ENCODE measurements at places on chromosomes 5 and 9.
A peak's percentile ranks its signal among the peaks of the same experiment; 100 is the strongest.

DNA sequence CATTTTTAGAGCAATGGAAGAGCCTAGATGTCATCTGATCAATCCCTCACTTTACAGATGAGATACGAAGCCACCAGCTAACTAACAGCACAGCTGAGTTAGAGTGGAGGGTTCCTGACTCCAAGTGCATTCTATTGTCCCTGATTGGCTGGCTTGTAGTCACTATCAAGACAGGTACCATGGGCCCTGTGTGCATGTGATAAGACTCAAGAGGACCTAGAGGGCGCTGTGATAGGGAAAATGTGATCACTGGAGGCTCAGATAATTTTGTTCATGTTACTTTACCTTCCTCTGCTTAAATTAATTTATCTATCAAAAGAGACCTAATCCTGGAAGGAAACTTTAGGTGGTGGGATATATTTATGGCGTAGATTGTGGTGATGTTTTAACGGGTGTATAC, 19.5 kb upstream of the SNAPC3 start:
- no peaks in the 10 kb centered on the region for H3K4me1 ChIP-seq
- DNase-seq, result no peak
- H3K4me3 ChIP-seq, result no peak overlapping the region
- H3K36me3 ChIP-seq, result no peaks in the 10 kb centered on the region
- H3K27ac ChIP-seq, result no peak overlapping the region

DNA sequence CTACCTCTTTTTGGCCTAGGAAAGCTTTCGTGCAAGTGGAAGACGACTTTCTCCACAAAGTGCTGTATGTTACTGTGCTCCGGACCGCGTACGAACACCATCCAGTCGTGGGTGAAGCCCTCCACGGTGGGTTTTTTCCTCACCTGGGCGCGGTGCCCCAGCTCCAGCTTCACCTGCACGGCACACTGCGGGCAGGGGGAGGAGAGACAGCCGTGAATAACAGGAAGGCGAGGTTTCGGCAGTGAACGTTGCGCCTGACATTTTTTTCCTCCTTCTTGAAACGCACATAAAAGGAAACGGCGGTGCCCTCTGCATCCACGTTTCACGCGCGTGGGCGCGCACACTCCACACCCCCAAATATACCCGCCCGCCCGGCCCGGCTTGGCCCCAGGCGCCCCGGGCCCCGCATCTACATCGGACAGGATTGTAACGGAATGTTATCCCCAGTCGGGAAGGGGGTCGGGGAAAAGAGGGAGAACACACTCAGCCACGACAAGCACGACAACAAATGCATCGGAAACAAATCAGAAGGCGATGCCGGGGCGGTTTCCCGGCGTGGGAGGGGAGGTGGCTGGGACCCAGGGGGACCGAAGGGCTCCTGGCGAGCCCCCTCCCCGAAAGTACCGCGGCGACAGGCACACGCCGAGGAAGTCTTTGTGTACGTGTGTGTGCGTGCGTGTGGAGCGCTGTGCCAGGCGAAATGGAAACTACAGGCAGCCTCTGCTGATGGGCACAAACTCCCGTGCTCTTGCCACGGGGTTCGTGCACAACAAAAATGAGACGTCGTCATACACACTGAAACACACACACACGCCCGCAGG, 1.4 kb downstream of the MLLT3 start:
- H3K4me3 ChIP-seq, result peak overlapping the region; percentile 95
- peaks cover 70% of the 10 kb centered on the region for H3K4me1 ChIP-seq
- H3K27ac ChIP-seq, result peak overlapping the region; percentile 95
- H3K27me3 ChIP-seq, result no peaks in the 10 kb centered on the region

DNA sequence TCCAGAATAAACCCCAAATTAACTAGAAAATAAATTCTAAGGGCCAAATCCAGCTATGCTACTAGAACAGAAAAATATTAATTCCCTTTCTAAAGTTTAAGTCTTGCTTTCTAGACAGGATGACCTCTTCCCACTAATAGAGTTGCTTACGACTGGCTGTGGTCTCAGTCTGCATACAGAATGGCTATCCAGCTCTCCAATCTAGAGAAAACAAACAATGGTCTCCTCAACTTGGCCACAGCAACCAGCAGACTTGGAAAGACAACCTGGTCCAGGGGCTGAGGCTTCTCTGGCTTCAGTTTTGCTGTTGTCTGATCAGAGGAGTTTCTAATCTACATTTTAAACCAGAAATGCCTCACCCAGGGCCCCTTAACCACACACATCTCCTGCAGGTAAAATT, 28.9 kb downstream of the RASEF start:
- no peak for DNase-seq
- H3K4me3 ChIP-seq, result no peak overlapping the region
- no peak overlapping the region for H3K27ac ChIP-seq

DNA sequence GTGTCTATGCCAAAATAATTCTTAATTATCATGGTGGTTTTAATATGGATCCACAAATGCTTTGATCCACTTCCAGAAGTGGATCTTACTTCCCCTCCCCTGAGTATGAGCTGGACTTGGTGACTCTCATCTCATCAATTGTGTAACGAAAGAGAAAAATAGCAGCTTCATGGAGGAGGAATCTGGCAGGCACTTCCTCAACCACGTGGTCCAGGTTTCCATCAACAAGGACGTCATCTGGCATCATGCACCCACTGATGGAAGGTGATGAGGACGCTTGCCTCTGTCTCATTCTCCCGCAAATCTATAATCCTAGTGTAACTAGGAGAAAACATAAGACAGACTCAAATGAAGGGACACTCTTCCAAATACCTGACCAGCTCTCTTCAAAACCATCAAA, 54.6 kb upstream of the S1PR3 start:
- no peak for DNase-seq
- no peak overlapping the region for H3K27ac ChIP-seq
- no peak overlapping the region for H3K4me3 ChIP-seq
- no peaks in the 10 kb centered on the region for H3K27me3 ChIP-seq
- H3K4me1 ChIP-seq, result no peaks in the 10 kb centered on the region

DNA sequence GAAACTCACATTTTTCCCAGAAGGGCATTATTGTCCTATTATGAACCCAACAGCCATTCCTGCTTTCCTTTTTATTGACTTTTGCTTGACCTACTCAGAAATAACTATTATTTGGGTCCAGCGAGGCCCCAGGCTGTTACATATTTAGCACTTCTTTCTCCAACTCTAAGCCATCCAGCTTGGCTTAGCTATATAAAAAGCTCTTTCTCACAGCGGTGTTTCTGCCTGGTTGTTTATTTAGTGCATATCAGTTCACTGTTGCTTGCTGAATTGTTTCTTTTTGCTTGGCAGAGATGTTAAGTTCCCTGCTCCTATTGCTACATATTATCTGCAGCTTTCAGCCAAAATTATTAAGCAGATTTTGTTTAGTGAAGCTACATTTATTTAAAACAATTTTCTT, 1156.8 kb upstream of the SEMA6A start:
- no peaks in the 10 kb centered on the region for H3K27me3 ChIP-seq
- H3K4me3 ChIP-seq, result no peak overlapping the region
- DNase-seq, result no peak
- no peaks in the 10 kb centered on the region for H3K4me1 ChIP-seq
- H3K27ac ChIP-seq, result no peak overlapping the region
- no peaks in the 10 kb centered on the region for H3K36me3 ChIP-seq

DNA sequence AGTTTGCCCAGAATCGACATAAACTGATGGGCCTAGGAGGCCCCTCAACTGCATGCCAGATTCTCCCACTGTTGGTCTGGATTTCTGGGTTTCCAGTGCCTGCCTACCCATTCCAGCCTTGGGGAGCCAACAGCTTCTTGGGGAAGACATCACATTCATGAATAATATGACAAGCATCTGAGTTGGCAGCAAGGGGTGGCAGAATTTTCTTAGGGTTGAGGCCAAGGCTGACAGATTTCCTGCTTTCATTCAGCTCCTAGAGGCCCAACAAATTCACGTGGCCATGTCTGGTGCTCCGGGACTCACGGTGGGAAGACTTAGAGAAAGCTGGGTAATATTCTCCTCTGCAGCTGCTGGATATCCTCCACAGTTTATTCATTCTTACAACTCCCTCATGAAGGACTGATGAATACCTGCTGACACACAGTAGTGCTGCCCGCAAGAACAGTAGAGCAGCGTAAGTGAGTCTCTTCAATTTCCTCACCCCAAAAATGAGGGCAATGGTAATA, 305.0 kb upstream of the TNC start:
- no peaks in the 10 kb centered on the region for H3K4me1 ChIP-seq
- no peak overlapping the region for H3K4me3 ChIP-seq
- no peak overlapping the region for H3K27ac ChIP-seq
- H3K27me3 ChIP-seq, result no peaks in the 10 kb centered on the region
- DNase-seq, result no peak
- H3K36me3 ChIP-seq, result no peaks in the 10 kb centered on the region

DNA sequence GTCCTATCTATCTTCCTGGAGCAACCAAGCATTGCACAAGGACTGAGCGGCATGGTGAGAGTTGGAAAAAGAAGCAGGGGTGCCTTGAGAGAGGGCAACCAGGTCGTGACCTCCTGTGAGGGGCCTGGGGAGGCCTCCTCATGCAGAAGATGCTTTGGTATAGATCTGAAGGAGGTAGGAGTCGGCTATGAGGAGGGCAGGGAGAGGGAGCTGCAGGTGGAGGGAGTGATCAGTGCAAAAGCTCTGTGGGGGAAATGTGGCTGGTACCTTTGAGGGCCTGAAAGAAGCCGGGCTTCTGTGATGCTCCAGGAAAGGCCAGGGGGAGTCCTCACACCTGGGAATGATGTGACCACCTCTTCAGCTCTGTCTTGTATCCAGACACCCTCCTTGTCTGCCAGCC, 3.6 kb upstream of the SLC25A48 start:
- DNase-seq, result no peak
- H3K27me3 ChIP-seq, result peaks cover 59% of the 10 kb centered on the region
- peaks cover 13% of the 10 kb centered on the region for H3K4me1 ChIP-seq

DNA sequence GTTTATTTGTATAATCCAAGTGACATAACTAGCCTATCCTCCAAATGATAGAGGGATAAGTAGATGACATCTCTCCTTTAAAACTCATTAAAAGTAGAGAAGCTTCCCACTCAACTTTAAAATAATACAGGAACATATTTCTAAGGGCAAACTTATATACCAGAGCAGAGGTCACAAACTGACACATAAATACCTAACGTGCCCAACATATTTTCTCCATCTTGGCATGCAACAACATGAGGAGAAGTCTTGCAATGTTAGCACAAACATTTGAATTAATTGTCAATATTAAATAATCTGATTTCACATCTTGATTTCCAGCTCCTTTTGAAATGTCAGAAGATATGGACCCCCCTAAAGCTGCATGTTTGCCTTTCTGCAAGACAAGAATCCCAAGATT, 335.0 kb downstream of the DEPDC1B start:
- H3K4me1 ChIP-seq, result no peaks in the 10 kb centered on the region
- H3K27ac ChIP-seq, result no peak overlapping the region
- no peaks in the 10 kb centered on the region for H3K27me3 ChIP-seq
- no peak overlapping the region for H3K4me3 ChIP-seq
- H3K36me3 ChIP-seq, result no peaks in the 10 kb centered on the region

Measured in left ventricle myocardium inferior (tissue), 1 donor.